ENCODE measurements at places on chromosomes 1 and 21.

- DNase-seq = no peak
Observed at GRCh38 chr21:38936240-38936639, 130.5 kb downstream of the ETS2 start.

- no peak for DNase-seq
Observed at GRCh38 chr1:186569856-186570255, 108.9 kb upstream of the PDC start.

- no peak for DNase-seq
Observed at GRCh38 chr21:38520511-38520910, 22.2 kb upstream of the ERG start.

DNA sequence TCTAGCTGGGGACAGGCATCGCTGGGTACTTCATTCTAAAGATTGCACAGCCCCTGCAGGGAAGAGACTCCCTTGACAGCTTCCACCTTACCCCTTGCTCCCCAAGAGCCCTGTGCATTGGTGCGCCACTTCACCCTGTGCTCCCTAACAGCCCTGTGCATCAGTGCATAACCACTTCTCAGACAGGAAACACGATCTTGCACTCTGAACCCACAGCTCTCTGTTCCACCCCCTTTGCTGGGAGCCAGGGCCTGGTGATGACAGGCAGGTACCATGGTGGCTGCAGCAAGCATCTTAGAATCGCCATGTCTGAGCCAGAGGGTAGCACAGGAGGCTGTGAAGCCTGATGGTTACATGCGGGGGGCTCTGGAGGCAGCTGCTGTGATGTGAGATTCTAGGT is 5.0 kb downstream of the ALPL start:
- DNase-seq = no peak

- DNase-seq = no peak
Observed at GRCh38 chr1:20141466-20141865, 2.3 kb downstream of the PLA2G2F start.
